ENCODE measurements at places on chromosomes 12 and 14.

DNA sequence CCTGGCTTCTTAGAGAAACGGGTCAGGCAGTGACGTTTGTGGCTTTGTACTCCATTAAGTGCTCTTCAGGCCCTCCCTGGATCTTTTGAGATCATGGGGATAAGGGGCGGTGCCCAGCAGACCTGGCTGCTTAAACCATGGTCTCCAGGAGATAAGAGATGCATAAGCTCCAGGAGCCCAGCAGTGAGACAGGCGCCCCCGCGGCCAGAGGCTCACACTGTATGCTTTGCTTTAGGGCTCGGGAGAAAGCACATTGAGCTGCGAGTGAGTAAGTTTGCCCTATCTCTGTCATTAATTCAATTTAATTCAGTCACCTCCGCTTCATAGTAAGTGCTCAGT is 359.5 kb downstream of the CACNA1C start:
- DNase-seq, result no peak

DNA sequence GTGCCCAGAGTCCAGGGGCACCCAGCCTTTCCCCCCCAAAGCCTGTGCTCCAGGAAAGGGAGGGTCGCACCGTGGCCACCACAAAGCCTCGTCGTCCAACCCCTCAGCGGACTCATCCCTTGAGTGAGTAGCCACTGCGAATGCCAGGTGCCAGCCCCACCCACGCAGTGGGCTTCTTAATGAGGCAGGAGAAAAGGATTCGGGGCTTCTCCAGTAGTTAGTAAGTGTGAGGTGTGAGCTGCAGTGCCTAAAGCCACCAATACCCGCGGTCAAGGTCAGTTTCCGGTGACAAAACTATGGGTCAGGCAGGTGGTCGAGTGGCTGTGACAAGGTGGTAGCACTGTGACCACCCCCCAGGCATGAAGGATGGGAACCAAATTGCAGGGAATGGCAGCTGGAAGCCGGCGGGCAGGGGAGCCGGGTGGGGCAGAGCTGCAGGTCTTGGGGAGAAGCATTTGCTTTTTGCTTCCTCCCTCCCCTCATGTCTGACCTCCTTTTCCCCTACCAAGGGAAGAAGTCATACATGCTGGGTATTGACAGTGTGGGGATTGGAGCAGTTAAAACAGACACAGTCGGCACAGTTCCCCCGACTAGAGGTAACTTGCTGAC is 8.0 kb downstream of the RAN start:
- DNase-seq, result no peak

- no peak for DNase-seq
These were observed 34.6 kb downstream of the NIN start for GRCh38 chr14:50796390-50796789.

DNA sequence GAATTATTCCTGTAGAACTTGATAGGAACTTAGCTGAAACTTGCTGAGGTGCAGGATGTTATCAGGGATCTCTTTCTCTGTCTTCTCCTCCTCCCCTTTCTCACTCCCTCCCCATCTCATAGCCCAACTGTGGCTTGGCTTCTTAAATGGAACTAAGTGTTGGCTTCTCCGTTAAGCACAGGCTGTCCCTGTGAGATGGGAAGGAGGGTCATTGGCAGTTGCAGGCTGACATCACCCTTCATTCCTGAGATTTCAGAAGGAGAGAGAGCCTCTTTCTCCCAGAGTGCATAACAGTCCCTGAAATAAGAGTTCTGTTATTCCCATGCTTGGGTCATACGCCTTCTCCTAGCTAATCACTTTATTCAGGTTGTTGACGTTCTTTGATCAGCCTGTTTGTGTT is 162.0 kb downstream of the UNC79 start:
- DNase-seq, result no peak

DNA sequence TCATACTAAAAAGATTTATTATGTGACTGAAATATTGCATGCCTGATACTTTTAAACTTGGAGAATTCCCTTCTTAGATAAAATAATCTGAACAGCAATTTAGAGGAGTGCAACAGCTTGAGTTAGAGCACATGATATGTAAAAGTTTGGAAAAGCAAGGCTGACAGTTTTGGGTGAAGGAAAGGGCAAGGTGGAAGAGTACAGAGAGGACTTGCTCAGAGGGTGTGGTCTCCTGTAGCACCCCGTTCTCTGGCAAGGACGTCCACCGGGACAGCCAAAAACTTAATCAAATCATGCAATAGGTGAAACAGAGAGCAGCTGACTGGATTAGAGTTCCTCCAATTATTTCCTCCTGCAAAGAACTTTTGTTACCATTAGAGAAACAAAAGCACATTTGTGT is 65.2 kb upstream of the PDZRN4 start:
- DNase-seq, result no peak

GRCh38 chr12:57451233-57451778 is 3.8 kb upstream of the INHBE start:
- DNase-seq, result no peak

DNA sequence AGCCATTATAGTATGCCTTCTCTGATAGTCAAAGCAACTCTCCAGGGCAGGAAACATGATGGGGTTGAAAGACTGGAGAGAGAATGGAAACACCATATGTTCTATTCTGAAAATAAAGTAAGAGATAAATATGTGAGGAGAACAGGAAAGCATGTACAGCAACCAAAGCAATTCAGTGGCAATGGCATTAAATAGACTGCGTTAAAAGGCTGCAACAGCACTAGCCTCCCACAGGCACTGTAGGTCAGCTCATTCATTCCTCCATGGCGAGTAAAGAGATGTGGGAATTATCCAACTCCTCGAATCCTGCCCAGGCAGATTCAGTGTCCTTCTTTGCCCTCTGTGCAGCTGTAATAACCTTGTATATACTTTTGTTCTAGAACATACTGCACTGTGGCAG is 43.8 kb downstream of the ANO6 start:
- DNase-seq, result no peak

- DNase-seq, result no peak
These were observed 21.2 kb downstream of the DGLUCY start for GRCh38 chr14:91135039-91135438.

DNA sequence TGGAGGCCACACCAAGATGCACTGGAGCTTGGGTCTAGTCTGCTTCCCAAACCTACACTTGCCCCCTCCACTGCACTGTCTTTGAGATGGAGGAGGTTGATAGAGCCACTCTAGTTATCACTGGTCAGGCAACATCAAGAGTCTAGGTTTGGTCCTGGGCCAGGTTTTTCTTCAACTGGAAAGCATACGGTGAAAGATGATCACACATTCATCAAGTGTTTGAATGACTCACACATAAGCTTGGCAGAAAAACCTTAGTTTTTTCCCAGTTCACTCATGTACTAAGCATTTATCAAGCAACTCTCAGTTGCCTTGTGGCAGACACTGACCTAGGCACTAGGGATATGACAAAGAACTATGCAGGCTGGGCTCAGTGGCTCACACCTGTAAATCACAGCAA is 84.5 kb downstream of the PLEKHG3 start:
- DNase-seq, result no peak

GRCh38 chr12:53991077-53991460 is 6.1 kb downstream of the HOXC10 start:
- DNase-seq, result no peak

DNA sequence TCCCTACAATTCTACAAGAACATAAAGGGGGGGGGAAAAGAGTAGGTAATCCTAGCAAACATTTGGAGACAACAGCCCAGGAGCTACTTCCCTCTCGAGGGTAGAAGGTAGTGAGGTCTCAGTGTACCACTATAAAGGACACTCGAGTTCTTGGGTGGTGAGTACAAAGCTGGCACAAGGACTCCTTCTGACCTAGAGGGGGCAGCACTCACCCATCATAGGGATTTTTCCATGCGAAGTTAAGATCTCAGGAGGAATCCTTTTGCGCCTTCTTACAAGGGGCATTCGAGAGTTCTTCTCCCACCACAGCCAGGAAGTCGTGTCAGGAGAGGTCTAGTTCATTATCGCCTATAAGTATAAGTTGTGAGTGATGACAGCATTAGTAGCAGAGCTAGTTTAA is 200.2 kb upstream of the RBM19 start:
- no peak for DNase-seq

GRCh38 chr12:128978067-128978466 is 124.8 kb downstream of the GLT1D1 start:
- DNase-seq, result no peak

GRCh38 chr14:51318813-51319597 is 79.0 kb downstream of the TMX1 start:
- DNase-seq, result no peak

DNA sequence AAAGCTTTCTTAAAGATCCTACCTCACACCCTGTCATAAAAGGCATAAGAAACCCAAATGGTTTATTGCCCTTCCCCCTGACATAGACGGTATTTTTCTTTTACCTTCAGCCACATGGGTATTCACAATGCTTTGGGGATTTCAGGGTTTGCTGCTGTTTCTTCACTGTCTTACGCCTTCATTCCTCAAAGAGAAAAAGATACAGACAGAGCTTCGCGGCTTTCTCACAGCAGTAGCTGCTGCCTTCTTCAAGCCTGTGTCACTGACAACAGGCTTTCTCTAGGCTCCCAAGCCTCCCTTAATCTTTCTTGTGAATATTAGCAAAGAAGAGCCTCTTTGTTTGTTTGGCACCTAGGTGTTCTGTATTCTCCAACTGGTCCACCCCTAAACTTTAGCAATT is 197.4 kb upstream of the ARID2 start:
- DNase-seq, result no peak

GRCh38 chr14:73829526-73830431 is 21.9 kb upstream of the PTGR2 start:
- DNase-seq, result peak; percentile 65

DNA sequence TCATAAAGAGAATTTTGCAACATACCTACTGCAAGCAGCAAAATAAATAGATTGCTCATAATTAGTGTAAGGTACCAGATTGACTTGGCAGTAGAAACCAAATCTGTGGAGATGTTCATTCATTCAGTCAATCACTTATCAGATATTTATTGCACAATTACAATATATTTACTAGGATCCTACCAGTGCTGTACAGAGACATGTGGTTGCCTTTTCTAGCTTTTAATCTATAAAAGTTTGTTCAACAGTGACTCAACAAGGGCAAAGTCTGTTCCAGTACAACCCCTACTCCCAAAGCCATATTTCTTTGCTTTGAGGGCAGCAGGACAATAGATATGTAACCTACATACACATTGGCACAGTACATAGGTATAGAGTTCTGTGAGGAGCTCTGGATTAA is 27.3 kb downstream of the ABCD2 start:
- DNase-seq, result no peak

GRCh38 chr14:27485193-27485592 is 887.4 kb upstream of the NOVA1 start:
- DNase-seq, result no peak

- peak; percentile 33 for DNase-seq
These were observed at the start of the genes BAG5 and COA8 for GRCh38 chr14:103562429-103563225. Gene BAG5, minus strand, starts transcription at chr14:103562657. Its CDS starts 1,493 bp downstream, at chr14:103561164. Gene COA8, plus strand, starts transcription at chr14:103562960. Its CDS starts 42 bp downstream, at chr14:103563002.

DNA sequence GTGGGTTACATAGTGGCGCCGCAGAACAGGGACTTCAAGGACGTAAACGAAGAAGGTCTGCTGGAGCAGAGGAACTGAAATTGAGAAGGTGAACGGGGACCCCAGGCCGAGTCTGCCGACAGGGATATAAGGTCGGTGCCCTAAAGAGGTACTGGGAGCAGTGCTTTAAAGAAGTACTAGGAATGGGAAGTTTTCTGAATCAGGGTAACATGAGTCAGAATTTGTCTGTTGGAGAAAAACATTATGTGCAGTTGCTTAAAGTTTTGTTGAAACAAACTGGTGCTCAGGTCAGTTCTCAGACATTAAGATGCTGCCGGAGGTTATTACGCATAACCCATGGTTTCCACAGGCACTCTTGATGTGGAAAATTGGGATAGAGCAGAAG is 14.8 kb upstream of the SLC10A1 start:
- no peak for DNase-seq

DNA sequence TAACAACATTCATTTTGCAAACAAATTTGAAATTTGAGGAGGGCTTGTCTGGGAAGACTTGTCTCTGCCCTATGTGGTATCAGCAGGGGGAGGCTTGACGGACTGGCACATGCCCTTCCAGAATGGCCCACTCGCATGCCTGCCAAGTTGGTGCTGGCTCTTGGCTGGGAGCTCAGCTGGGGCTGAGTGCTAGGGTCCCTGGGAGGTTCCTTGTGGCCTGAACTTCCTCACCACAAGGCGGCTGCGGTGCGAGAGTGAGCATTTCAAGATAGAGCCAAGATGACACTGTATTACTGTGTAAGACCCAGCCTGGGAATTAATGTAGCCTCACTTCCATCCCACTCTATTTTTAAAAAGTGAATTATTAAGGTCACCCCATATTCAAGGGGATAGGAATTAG is 271.6 kb upstream of the PLEKHG7 start:
- DNase-seq, result no peak

- no peak for DNase-seq
These were observed 720.5 kb downstream of the VRK1 start for GRCh38 chr14:97517566-97518234.

GRCh38 chr12:91077228-91077954 is 19.6 kb upstream of the KERA start:
- DNase-seq, result no peak

- DNase-seq, result no peak
These were observed 27.3 kb downstream of the PNMA1 start for GRCh38 chr14:73686901-73687300.

DNA sequence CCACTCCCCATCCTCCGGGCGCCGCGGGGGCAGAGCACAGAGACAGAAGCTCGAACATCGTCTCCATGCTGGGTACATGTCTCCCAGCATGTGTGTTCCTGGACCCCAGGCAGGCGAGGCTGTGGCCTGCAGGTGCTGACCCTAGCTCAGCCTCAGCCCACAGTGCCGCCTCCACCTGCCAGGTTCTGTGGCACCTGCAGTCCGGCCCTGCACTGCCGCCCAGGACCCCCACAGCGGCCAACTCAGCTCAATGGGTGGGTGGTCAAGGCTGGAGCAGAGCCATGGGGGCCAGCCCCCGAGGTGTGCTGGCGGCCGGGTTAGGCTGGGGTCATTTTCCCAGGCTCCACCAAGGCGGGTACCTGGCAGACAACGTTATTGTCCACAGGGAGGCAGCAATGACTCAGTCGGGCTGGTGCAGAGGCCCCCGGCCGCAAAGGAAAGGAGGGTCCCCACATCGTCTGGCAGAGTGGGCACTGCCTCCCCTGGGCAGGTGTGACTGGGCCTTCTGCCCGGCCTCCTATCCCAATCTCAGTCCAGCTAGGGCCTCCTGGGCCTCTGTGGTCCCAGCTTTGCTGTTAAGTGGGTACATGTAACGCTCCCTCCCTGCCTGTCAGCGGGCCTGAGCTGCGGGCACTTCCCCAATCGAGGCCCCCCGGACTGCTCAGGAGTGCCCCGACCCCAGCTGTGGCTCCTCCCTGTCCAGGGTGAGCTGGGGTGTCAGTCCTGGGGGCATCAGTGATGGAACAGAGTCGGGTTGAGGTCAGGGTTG is 20.2 kb upstream of the NUDT14 start:
- no peak for DNase-seq

DNA sequence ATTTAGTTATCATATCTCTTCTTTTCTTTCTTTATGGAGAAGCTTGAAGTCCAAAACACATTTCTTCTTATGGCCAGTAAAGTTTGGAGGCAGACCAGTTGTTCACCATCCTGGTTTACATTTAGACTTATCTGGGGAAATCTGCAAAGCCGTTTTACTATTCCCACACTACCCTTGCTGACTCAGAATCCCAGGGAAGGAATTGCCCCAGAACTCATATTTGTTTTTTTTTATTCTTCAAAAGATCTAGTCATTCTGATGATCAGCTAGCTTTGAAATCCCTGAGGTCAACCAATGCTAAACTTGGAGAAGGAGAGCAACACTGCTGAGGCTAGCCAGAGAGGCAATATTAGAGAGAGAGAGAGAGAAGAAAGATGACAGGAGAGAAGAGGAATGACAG is 12.3 kb upstream of the LMO3 start:
- no peak for DNase-seq
